ENCODE measurements at places on chromosomes 5 and 9. TPM values are rescaled to one million over a fixed set of nuclear protein-coding genes. Genes with fewer than 3 reads are reported as not detected.

Gene RNF224
- 0.15 TPM for total RNA-seq

Gene PARP8
- 7.6 TPM for total RNA-seq

Gene SLC4A9
- not detected for total RNA-seq

Gene GPR151
- not detected for total RNA-seq

Gene MRPL41
- 107 TPM for total RNA-seq

Gene PDE6A
- total RNA-seq = under 0.01 TPM

Gene DPYSL3
- 3.0 TPM for total RNA-seq

Gene NTRK2
- total RNA-seq = 0.16 TPM

Gene CDC20B
- not detected for total RNA-seq

Gene SPINK7
- total RNA-seq = 0.47 TPM

Gene DIPK1B
- total RNA-seq = 0.08 TPM
